ENCODE measurements at places on chromosomes 6 and 20.

DNA sequence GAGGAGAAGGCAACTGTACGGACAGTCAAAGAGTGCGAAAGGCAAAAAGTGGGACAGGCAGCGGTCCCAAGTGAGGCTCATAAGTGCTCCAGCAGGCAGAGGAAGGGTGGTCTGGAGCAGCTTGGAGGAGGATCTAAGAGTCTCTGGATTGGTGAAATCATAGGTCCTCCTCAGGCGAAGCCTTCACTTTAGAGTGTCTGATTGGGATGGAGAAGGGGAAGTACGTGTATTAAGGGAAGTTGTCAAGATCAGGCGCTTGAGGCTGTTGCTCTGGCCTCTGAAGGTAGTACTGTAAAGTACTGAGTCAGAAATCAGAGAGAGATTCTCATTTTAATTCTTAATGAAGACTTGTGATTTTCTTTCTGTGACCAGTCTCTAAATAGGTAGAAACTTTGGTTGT, 185.6 kb downstream of the KIF16B start:
- no peak for DNase-seq

GRCh38 chr6:169285165-169285564, 31.5 kb upstream of the THBS2 start:
- no peak for DNase-seq

GRCh38 chr20:11271319-11271718, 597.5 kb upstream of the JAG1 start:
- DNase-seq = no peak

GRCh38 chr6:151186804-151187330, 52.9 kb upstream of the AKAP12 start:
- no peak for DNase-seq

GRCh38 chr6:88135578-88136114, 30.5 kb downstream of the CNR1 start:
- DNase-seq = no peak

DNA sequence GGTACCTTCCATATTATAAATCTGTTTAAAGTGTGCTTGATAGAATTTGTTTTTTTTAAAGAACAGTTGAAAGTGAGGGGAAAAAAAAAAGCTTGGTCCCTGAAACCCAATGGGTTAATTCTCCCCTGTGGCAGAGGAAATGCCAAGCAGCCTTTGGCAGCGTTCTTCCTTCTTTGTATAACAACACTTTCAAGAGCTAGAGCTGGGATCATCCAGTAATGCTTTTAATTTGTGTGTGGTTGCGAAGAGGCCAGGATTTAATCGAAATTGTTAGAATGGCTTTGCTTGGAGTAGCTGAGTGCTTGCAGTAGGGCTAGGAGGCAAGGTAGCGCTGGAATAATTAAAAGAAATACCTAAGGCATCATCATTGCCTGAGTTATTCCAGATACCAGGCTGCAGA, 692.0 kb downstream of the DHX35 start:
- DNase-seq = no peak

DNA sequence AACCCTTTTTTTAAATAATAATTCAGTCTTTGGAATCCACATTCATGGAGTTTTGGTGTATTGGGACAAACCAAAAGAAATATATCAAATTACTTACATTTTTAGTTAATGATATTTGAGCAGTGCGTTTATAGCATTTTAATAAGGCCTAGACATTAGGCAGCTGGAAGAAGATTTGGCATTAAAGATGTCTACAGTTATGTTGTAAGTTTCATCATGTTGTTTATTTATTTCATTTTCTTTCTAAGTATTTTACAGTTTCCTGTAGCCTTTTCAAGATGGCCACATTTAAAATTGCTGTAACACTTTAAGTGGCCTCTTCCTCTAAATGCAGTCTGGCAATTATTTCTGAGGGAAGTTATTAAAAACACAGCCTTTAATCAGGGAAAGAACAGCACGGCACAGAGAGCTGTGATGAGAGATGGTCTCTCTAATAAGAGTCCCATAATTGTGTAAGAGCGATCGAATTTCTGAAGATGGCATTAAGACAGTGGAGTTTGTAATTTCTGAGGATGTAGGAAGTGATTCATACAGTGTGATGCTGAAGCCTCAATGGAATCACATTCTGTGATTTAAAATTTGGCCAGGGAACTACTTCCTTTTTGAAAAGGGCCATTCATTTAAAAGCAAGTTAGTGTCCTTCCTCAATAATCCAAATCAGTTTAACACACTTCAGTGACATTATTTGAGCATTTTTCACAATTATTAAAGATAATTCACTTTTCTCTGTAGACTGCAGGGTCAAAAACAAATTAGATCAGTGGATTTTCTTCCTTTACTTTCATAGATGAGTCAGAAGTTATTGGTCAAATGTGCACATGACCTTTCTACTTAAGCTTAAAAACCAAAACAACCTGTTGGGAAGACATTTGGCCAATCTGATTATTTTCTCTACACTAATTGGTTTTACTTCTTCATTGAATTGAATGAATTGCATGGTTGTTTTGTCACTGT, 52.4 kb upstream of the EDN3 start:
- DNase-seq = no peak

DNA sequence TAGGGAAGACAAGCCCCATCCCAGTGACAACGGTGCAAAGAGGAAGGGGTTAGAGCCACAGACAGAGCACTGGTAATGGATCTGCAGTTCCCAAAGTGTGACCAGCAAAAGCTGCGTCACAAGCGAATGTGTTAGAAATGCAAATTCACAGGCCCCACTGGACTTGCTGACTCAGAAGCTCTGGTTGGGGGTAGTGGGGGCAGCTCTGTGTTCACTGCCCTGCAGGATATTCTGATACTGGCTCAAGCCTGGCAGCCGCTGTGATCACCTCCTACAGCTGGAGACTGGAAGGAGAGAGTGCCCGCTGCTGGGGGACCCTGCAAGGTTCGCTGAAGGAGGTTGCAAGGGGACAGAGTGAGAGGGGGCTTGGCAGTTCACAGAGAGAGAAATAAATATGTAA, 179.7 kb upstream of the CDH4 start:
- DNase-seq = no peak

- DNase-seq = no peak
These were observed 32.5 kb upstream of the PRND start for GRCh38 chr20:4689220-4689619.

DNA sequence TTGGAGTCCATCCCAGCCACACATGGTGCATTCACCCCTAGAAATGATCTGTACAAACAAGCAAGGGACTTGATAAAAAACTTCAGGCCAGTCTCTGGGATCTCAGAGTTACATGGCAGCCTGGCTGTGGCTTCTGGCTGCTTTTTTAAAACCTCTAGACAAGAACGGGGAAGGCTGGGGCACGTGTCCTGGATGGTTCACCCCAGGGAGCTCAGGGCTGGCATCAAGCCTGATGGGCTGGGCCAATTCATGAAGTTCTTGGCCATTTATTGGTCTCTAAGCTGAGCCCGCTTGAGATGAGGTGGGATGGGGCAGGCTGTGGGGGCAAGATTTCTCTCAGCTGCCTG, 10.4 kb upstream of the ZFAND3 start:
- no peak for DNase-seq

- no peak for DNase-seq
These were observed 157.0 kb downstream of the GJA1 start for GRCh38 chr6:121592261-121592935.

- no peak for DNase-seq
These were observed 15.9 kb upstream of the ZBTB24 start for GRCh38 chr6:109498936-109499335.

GRCh38 chr6:15776458-15776980, 113.7 kb upstream of the DTNBP1 start:
- DNase-seq = no peak

DNA sequence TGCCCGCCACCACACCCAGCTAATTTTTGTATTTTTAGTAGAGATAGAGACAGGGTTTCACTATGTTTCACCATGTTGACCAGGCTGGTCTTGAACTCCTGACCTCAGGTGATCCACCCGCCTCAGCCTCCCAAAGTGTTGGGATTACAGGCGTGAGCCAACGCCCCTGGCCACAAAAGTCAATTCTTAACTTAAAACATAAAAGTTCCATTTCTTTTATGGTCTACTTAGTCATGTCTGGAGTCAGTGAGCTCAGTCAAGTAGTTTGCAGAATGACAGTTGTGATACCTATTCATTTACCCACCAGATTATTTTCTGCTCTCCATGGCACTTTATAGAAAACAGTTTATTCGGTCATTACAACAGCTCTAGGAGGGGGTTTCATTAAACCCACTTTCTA, 103.1 kb upstream of the ESR1 start:
- DNase-seq = no peak

DNA sequence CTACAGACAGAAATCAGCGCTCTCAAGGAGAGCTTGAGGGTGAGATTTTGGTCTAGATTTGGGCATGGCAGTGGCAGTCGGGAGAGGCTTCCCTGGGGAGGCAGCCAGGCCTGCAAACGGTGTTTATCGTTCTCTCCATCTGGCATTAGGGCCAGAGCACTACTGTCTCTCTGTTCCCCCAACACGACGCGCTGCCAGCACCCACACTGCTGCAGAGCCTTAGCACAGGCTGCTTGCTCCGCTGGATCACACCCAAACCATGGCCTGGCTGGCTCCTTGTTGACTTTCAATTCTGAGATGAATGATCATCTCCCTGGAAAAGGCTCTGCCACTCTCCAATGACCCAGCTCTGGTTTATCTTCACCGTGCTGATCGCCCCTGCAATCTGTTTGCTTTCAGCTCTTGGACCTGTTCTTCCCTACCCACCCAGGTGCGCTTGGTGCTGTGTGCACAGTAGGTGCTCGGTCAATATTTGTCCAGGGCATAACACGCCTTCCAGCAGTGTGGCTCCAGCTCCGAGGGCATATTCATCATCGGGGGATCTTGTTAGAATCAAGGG, 106.1 kb downstream of the TFAP2C start:
- DNase-seq = no peak

DNA sequence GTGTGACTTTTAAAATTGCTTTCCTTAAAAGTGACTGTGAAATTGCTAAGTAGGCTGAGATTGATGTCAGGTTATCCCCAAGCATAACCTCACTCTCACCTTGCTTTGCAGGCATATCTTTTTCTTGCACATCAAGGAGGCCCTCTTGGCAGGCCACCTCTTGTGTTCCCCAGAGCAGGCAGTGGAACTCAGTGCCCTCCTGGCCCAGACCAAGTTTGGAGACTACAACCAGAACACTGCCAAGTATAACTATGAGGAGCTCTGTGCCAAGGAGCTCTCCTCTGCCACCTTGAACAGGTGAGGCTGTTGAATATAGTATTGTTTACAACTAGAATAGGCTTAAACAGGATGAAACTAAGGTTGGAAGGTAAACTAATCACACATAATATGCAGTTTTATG, 12.6 kb downstream of the MYLIP start:
- DNase-seq = no peak

GRCh38 chr6:32152769-32153563, 975 bp upstream of the PPT2 start:
- DNase-seq = no peak

GRCh38 chr6:2147766-2148448, 97.5 kb downstream of the GMDS start:
- DNase-seq = no peak

GRCh38 chr20:46557231-46557956, 6.9 kb upstream of the OCSTAMP start:
- DNase-seq = no peak

- no peak for DNase-seq
These were observed 469 bp downstream of the STX16 start for GRCh38 chr20:58651559-58651945.

- DNase-seq = no peak
These were observed 128.1 kb downstream of the CEBPB start for GRCh38 chr20:50318710-50319109.

All from stimulated activated CD8-positive, alpha-beta memory T cell treated with anti-CD3 and anti-CD28 coated beads, Interleukin-4, amount 100 ng/mL, for 1 hour (primary cell).